DMS153 (cell line): ENCODE measurements at places on chromosomes 7 and 10.
A peak's percentile ranks its signal among the peaks of the same experiment; 100 is the strongest.

- DNase-seq: no peak
Observed at GRCh38 chr10:57624856-57625592, 642.7 kb downstream of the IPMK start.

DNA sequence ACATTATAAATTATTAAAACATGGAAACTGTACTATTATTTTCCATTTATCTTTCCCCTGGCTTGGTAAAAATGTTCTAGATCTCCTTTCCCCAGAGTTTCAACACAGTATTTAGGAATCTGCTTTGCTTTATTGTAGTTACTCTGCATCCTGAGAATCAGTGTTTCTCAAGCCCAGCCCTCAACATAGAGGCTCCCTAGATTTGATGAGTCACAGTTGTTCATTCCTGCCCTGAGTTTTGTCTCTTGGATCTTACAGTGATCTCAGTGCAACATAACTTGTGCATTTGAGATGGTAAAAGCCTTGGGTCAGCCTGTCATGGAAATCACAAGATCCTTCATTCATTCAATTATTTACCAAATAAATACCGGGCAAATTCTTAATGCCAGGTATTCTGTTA is 63.0 kb downstream of the VAX1 start:
- no peak for DNase-seq

- no peak for DNase-seq
Observed at GRCh38 chr7:68444956-68445355, 1153.3 kb upstream of the AUTS2 start.

GRCh38 chr7:112080978-112081377 is 125.2 kb downstream of the DOCK4 start:
- no peak for DNase-seq

- DNase-seq: no peak
Observed at GRCh38 chr10:4217653-4218052, 432.6 kb upstream of the KLF6 start.

DNA sequence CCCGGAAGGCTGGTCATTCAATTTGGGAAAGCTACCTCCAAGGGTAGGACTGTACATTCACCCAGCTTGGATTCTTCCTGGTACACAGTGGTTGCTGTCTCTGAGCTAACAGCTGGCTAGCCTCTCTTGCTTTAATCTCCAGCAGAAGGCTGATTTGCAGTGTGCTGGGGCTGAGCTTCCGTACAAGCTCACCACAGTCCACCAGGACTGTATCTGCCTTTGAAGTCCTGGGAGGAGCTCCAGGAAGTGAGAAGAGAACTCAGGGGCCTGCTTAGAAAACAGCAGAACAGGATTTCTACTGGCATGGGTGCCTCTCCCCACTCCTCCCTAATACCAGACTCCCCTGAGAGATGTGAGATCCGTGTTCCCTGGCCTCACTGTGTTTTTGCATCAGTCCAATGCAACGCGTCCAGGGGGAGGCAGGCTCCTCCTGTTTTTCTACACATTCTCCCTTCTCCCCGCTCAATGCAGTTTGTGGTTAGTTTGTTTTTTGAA is 6.6 kb downstream of the AFAP1L2 start:
- DNase-seq: no peak

DNA sequence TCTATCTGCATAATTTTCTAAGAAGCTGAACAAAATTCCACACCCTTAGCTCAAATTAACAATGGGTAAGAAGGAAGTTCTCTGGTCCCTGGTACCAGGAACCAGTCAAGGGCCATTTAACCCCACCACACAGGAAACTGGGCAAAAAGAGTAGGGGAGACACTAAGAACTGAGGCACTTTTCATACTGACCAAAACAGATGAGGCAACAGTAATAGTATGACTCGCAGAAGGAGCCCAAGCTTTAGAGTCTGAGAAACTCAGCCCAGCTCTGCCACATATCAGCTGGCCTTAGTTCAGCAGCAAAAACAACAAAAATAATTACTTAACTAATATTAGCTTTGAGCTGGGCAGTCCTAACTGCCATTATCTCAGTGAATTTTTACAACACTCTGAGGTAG is 221.2 kb downstream of the FAM107B start:
- no peak for DNase-seq

- DNase-seq: no peak
Observed at GRCh38 chr7:147047696-147048095, 931.1 kb downstream of the CNTNAP2 start.

GRCh38 chr7:107643407-107643806 is 17.2 kb upstream of the SLC26A4 start:
- no peak for DNase-seq

DNA sequence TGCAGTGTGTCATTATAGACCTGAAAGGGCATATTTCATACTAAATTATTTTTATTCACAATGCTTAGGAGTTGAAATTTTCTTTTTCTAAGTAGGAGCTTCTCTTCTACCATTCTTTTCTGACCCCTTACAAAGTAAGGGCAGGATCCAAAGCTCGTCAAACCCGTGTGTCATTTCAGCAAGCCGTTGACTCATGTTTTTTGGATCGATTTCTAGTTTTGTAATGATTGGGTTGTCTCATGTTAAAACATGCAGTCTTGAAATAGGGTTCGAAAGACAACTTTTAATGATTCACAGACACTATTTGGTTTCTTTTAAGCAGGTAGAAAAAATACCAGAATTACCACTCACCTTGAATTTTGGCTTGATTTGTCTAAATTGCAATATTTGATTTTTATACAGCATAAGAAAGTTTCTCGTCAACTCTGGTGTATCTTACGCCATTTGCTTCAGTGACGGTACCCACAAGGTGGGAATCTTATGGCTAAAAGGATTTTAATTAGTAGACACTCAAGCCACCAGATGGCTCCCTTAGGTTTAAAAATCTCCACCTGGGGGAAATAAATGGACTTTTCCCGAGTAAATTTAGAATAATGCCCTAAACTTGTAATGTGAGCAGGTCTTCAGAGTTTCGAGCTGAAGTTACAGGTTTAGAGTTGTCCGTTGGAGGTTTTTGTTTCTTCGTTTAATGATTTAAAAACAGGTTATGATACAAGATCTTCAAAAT is 283.4 kb downstream of the CCDC3 start:
- DNase-seq: no peak

DNA sequence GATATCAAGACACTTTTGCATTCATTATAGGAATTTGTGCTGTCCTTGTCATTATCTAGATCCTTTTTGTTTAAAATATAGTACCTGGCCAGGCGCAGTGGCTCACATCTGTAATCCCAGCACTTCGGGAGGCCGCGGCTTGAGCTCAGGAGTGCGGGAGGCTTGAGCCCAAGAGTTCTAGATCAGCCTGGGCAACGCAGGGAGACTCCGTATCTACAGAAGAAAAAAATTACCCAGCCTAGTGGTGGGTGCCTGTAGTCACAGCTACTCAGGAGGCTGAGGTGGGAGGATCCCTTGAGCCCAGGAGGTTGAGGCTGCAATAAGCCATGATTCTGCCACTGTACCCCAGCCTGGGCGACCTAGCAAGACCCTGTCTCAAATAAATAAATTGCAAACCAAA is 621 bp upstream of the MORN4 start:
- peak; percentile 15 for DNase-seq

DNA sequence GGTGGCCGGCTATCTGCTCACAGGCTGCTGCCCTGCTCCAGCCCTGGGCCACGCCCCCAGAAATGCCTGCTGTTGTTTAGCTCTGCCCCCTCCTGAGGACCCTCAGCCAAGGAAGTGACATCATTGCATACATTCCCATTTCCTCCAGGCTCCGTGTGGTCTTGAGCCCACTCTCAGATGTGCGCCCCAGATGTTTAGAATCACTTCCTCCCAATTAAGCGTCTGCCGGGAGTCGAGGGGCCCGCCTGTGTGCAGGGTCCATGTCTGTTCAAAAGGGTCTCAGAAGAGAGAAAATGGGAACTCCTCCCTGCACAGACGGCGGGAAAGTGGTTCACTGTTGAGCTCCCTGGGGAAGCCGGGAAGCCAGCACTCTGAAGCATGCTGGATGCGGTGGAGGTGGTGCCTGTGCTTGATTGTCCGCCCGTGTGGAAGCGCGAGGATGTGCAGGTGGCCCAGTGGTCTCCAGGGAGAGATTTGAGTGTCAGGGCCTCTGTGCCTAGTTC is 116.9 kb upstream of the PPIF start:
- DNase-seq: no peak

DNA sequence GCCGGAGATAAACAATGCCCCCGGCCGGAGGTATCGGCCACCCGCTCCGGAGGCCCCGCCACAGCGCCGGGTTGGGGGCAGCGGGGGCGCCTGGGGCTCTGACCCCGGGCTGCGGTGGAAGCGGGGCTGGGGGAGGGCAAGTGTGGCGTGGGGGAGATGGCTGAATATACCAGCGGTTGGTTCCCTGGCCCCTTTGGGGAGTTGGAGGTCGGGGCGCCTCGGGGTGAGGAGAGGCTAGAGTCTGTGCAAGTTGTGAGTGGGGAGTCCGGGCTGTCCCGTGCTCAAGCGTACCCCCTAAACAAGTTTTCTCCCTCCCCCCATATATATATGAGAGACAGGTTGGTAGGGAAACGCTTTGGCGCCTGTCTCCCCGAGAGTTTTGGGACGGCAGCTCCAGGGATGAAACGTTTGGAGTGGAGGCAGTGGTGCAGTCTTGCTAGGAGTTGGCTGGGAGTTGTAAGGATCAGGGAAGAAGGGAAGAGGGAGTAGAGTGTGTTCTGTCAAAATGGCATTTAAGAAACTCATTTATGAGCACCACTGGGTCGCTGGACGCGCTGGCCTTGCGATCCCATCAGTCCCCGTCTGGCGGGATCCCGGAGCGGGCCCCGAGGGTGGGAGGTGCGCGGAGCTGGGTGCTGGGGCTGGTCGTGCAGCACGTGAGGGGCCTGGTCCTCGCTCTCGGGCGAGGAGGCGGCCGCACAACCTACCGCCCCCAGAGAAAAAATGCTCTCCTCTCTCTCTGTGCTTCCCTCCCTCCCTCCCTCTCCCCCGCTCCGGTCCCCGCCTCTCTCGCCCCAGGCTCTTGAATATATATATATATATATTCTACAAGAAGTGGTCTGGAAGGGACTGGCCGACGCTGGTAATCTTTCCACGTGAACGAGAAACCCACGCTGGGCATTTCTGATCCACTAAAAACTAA is 1.1 kb downstream of the TET1 start:
- DNase-seq: peak; percentile 16

DNA sequence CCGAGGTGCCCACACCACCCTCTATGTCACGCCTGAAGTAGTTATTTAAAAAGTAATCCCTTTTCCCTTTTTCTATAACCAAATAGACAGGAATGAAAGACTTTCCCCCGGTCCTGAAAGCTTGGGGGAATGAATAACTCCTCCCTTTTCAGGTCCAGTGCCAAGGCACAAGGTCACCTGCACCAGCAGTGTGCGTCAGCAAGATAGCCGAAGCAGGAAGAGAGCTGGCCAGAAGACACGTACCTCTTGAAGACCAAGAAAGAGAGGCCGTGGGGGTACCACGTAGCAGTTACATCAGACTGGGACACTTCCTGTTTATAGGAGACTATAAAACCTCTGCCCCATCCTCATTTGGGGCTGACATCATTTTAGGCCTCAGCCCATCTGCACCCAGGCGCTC is 10.7 kb upstream of the AKR1B1 start:
- no peak for DNase-seq

GRCh38 chr10:48806342-48806741 is 121.7 kb downstream of the WDFY4 start:
- DNase-seq: no peak

DNA sequence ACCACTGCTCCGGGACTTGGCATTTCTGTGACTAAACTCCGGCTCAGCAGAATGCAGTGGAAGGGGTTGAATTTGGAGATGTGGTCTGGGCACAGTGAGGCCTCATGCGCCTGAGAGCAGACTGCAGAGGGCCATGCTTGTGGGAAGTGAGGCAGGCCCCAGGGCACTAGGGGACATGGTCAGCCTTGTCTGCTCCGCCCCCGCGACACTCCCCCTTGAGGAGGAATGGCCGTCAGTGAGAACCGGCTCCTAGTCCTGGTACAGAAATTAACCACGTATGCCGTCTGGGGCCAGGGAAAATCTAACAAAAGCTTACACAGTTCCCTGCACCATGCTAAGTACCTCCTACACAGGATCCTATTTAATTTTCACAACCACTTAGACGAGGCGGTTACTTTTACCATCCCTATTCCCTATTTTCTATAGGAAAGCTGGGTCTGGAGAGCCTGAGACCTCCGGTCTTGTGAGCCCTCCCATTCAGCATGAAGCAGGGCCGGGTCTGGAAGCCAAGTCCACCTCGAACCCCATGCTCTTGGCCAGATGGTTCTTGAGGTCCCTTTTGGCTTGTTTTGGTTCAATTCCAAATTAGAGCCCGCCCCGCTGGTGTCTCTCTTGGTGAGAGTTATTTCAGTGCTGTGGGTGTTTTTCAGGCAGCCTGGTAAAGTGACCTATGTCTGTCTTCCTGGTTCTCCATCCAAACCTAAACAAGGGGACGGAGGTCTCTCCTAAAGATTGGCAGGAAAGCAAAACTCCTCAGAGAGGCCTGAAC is 87.7 kb upstream of the PITRM1 start:
- DNase-seq: no peak

- DNase-seq: no peak
Observed at GRCh38 chr10:124588736-124589490, 127.3 kb downstream of the LHPP start.

- DNase-seq: no peak
Observed at GRCh38 chr7:43584195-43584586, 1.3 kb downstream of the STK17A start.

DNA sequence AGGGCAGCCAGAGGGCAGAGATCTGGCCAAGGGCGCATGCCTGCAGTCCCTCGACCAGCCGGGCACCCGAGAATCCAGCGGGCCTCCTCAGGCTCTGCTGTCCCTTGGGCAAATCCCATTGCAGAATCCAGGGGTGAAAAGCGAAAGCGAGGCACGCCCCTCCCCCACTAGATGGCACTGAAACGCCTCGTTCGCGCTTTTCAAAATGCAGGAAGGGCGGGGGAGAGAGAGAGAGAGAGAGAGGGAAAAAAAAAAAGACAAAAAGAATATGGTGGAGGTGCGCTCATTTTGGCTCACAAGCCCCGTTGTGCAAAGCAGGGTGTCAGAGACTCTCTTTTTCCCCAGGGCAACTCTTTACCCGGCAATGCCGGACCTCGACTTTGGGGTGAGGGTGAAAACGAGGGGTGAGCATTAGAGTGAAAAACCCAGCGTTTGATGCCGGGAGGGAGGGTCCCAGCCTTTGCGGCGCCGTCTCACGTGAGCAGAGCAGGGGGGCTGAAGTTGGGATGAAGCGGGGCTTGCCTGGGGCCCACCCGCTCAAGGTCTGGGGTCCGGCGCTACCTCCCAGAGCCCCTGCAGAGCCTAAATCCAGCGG is 2.5 kb upstream of the TMEM178B start:
- peak; percentile 80 for DNase-seq

- DNase-seq: no peak
Observed at GRCh38 chr10:90857635-90858460, at the start of gene HTR7. Gene HTR7, minus strand, starts transcription at chr10:90858039. Its CDS starts 368 bp downstream, at chr10:90857671.

DNA sequence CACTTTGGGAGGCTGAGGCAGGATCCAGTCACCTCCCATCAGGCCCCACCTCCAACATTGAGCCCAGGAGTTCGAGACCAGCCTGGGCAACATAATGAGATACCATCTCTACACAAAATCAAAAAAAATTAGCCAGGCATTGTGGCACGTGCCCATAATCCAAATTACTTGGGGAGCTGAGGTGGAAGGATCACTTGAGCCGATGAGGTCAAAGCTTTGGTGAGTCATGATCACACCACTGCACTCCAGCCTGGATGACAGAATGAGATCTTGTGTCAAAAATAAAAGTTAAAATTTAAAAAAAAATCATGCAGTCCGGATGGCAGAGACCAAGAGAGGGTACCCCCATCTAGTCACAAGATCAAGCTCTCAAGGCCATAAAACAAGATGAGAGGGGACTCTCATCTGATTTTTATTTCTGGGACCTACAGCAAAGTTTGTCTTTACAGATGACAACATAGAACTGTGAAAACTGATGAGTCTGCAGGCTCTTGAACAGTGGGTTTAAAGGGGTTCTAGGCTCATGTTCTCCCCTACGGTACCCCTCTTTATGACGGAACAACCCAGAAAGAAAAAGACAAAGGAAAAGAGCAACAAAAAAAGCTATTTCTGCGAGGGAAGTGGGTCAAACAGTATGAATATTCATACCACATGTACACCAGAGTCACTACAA is 28.9 kb upstream of the CREB3L2 start:
- no peak for DNase-seq
